ENCODE measurements at places on chromosomes 5 and 9.

DNA sequence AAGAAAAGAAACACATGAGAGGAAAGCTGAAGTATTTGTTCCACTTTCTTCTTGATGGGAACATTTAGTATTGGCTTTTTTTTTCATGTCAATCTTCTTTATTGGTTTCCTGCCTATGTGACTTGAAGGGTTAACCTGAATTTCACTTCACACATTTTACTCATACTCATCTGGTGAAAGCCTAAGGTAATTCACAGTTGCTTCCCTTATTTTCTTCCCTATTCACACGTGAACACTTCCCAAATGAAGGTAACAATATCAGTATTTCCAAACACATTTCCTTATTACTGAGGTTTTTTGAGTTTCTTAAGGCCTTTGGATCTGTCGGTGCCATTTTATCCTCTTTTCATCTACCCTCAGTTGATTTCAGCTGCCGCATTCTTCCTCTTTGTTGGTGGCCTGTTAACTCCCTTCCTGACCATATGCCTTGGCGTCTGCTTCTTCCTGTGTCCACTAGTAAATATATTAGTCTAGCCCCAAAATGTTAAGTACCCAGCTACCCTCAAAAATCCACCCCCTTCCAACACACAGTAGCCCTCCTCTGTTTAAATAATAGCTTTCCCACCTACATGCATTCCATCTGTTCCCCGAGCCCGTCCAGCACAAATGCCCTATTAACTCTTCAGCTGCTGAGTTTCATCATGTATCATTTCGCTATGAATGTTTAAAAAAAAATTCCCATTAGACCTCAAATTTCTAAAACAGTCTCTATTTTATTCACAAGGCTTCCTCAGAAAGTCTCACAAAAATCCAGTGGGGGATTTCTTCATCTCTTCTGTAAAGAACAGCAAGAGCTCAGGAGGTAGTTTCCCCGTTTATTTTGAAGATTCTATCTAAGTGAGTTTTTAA is 97.3 kb downstream of the USP20 start:
- peak; percentile 32 for DNase-seq

GRCh38 chr5:180140079-180140554 is 68.6 kb upstream of the RNF130 start:
- no peak for DNase-seq

GRCh38 chr9:27591093-27591492 is 17.8 kb upstream of the C9orf72 start:
- no peak for DNase-seq

- no peak for DNase-seq
Measured at GRCh38 chr9:17453751-17454150, 125.1 kb upstream of the SH3GL2 start.

DNA sequence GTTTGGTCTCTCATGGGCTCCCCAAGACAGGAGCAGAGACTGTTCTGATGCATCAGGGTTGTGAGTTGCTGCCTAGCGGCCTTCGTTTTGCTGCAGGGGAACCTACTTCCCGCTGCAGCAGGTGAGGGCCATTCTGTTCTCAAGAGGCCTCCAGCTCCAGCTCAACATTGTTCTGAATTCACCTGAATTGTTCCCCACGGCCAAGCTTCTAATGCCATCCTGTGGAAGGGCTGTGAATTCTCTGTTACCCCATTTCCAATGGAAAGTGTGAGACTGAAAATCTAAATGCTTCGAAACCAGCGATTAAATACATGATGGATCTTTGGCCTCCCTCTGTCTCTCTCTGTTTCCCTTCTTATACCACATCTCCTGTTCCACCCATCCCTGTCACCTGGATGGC is 349.1 kb upstream of the DAP start:
- no peak for DNase-seq

- DNase-seq = no peak
Measured at GRCh38 chr5:20300110-20300509, 312.1 kb upstream of the CDH18 start.

- DNase-seq = no peak
Measured at GRCh38 chr5:66454186-66455078, 141.8 kb upstream of the MAST4 start.

DNA sequence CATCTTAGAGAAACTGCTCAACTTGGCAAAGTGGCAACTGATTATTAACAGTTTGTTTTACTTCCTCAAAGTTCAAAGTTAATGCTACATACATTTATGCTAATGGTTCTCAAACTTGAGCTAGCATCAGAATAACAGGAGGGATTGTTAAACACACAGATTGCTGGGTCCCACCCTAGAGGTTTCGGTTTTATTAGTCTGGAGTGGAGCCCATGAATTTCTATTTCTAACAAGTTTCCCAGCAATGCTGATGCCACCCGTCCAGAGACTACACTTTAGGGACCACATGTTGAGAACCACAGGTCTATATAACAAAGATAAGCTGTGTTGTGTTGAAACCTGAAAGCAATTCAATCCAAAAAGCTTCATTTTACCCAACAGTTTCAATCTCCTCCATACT is 95.3 kb downstream of the FBXW11 start:
- no peak for DNase-seq

GRCh38 chr5:20368571-20369517 is 380.8 kb upstream of the CDH18 start:
- DNase-seq = no peak

- DNase-seq = no peak
Measured at GRCh38 chr5:31442058-31442745, 89.7 kb downstream of the DROSHA start.

- no peak for DNase-seq
Measured at GRCh38 chr9:88965473-88965872, 25.8 kb upstream of the S1PR3 start.

DNA sequence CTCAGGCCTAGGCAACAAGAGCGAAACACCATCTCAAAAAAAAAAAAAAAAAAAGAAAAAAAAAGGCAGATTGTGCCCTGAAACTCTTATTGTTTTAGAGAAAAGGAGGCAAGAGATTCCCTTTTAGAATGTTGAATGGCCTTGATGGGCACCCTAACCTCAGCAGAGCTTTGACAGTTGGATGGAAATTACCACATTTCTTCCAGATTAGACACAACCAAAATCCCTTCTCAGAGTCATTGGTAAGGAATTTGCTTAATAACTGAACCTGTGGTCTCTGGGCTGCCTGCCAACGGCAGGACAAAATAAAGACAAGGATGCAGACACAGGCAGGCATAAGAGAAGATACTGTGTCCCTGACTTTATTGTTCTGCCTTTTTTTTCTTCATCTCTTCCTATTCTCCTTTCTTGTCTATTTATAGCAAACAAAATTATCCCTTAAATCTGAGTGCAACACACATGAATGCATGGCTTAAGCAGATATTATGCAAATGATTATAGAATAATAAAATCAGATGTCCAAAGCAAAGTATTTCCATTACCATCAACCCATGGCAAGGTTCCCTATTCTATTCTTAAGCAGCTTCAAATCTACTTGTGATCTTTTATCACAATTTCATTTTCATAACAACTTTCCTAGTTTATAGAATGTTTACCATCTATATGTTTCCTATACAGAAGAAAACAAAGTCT is 37.3 kb upstream of the TRIO start:
- DNase-seq = no peak

GRCh38 chr9:126906091-126906490 is 8.5 kb upstream of the RALGPS1 start:
- no peak for DNase-seq

DNA sequence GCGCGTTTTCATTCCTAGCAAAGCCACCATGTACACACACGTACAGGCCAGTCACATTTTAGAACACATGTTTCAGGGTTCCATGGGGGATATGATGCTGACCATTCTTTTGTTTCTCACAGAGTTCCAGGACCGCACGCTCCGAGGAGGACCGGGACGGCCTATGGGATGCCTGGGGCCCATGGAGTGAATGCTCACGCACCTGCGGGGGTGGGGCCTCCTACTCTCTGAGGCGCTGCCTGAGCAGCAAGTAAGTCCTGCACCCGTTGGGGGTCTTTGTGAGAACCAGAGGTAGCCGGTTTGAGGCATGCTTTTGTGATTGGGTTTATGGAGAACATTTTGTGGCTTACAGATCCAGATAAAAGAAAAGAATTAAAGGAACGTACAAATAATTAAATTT is 30.8 kb downstream of the ADAMTSL1 start:
- DNase-seq = no peak

DNA sequence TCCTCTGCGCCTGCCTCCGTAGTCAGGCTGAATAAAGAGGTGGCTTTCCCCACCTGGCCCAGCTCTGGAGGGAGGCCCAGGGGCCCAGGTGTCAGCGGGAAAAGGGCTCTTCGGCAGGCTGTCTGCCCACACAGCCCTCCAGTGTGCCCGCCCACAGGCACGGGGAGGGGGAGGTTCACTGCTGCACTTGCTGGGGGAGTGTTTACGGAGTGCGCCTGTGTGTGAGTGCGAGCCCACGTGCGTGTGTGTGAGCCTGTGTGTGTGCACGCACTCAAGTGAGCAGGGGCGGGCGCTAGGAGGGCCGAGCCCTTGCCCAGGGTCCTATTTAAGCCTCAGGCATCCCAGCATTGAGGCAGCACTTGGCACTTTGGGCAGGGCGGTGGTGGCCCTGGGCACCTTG is 10.9 kb downstream of the DNLZ start:
- DNase-seq = no peak

- DNase-seq = no peak
Measured at GRCh38 chr5:24742334-24742733, 97.6 kb upstream of the CDH10 start.

DNA sequence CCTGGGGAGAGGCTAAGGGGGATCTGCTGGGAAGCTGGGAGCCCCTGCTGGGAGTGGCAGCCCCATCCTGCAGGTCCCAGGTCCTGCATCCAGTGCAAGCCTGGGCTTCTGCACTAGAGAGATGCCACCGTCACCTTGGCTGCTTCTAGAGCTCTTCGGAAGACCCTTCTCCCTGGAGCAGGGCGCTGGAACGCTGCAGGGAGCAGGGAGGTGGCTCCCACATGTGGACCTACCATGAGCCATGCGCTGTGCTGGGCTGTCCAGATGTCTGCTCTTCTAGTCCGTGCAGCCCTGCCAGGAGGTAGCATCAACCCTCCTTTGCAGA is 90.9 kb upstream of the PHYKPL start:
- DNase-seq = no peak

DNA sequence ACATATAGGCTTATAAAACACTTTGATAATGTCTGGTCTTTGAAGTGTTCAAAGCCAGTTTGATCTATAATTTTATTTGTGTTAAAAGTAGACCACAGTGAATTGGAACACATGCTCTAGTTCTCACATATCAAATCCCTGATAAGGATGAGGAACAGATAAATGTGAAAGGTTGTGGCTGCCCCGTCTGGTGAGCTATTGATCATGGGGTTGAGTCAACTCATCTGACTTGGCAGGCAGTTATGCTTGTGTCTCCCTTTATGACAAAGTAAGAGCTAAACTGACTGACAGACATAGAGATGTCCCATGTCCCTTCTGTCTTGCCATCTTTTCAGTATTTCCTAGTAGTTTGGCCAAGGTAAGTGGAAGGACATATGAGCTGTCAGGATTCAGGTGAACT is 2.9 kb upstream of the ERMP1 start:
- no peak for DNase-seq

DNA sequence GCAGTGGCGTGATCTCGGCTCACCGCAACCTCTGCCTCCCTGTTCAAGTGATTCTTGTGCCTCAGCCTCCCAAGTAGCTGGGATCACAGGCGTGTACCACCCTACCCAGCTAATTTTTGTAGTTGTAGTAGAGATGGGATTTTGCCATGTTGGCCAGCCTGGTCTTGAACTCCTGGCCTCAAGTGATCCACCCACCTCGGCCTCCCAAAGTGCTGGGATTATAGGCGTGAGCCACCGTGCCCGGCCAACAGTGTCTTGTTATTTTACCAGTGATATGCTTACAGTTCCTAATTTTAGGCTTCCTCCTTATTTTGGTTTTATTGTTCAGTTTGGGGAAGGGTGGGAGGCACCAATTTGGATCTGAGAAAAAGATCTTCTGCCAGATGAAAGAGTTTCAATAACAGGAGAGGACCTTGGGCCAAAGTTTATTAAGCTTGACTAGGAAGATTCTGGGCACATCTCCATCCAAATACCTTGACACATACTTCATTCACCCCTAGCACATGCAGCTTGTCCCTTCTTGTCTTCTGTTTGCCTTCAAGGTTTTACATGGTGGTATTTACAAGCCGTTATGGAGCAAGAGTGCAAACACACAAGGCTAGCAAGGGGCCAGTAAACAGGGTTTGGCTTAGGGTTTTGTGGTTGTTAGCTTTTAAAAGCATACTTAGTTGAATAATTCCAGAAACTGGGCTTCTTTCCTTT is 168.1 kb upstream of the DMRT1 start:
- no peak for DNase-seq

DNA sequence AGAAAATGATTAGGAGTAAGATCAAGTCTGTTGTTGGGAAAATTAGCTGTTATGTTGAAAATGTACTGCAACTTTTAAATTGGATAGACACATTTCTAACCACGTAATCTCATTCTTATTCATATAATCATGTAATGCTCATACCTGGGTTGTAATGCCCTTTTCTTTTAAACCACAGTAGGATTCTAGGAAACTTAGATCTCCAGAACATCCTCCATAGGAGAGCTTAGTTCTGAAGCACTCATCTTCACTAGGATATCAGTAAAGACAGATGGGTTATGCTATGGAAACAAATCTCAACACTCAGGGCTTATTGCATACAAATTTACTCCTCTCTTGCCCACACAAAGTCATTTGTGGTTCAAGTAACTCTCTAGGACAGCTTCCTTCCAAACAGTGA is 34.8 kb upstream of the ANXA1 start:
- no peak for DNase-seq

All from KBM-7 (cell line).